Aorta (tissue), 5 donors: ENCODE measurements at places on chromosomes 4 and X. TPM values are rescaled to one million over a fixed set of nuclear protein-coding genes. Genes with fewer than 3 reads are reported as not detected.

ESX1 gene
- not detected for total RNA-seq

STARD8 gene
- 17.9 TPM for total RNA-seq

DNA sequence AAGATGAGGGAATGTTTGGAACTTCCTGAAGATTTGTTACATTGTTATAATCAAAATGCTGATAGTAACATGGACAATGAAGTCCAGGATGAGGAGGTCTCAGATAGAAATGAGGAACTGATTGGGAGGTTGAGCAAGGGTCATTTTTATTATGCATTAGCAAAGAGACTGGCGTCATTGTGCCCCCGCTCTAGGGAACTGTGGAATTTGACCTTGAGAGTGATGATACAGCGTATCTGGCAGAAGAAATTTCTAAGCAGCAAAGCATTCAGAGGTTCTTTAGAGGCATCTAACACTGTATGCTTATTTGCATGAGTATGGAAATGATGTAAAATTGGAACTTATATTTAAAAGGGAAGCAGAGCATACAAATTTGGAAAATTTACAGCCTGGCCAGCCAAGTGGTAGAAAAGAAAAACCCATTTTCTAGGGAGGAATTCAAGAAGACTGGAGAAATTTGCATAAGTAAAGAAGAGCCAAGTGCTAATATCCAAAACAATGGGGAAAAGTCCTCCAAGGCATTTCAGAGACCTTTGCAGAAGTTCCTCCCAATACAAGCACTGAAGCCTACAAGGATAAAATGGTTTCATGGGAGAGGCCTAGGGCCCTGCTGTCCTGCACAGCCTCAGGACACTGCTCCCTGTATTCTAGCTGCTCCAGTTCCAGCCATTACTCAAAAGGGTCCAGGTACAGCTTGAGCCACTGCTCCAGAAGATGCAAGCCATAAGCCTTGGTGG is 483.0 kb upstream of the NDST4 start:
- DNase-seq, result no peak
- H3K27me3 ChIP-seq, result no peaks in the 10 kb centered on the region
- no peaks in the 10 kb centered on the region for H3K36me3 ChIP-seq
- no peak overlapping the region for H3K27ac ChIP-seq
- H3K4me3 ChIP-seq, result no peak overlapping the region

NPFFR2 gene
- not detected for total RNA-seq
